Stimulated activated CD8-positive, alpha-beta memory T cell treated with anti-CD3 and anti-CD28 coated beads, Interleukin-4, amount 100 ng/mL, for 24 hours (primary cell): ENCODE measurements at places on chromosomes 4 and X.

GRCh38 chr4:53654300-53654758 lies 63.0 kb upstream of the LNX1 start:
- DNase-seq: no peak

GRCh38 chr4:62144431-62144830 lies 944.3 kb downstream of the ADGRL3 start:
- no peak for DNase-seq

DNA sequence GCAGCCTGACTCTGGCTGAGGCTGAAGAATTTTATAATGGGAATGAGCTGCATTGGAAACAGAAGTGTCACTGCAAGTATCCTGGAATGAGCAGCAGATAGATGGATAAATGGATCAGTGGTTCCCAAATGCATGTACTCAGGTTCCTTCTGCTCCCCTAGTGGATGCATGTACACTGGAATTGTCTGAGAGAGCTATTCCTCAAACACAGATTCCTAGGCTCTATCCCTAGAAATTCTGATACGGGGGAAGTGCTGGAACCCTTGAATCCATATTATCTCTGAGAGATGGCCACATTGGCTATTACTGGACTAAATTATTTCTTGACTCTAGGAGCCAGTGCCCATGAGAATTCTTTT lies 64.8 kb downstream of the TMEM131L start:
- no peak for DNase-seq

DNA sequence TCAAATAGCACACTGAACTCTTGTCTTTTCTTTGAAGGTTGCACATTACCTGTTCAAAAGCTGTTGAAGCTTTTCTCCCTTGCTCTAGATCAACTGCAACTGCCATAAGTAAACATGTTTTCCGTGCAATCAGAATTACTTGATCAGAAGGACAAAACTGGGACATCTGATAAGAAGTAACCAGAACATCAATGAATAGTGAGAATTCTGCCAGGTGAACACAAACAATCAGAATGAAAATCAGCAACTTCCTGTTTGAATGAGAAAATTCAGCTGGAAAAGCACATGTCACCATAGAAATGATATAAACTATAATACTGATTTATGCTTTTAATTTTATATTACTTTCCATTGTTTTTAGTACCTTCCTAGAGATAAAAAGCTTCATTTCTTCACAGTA lies 160.7 kb downstream of the DLG3 start:
- DNase-seq: no peak

DNA sequence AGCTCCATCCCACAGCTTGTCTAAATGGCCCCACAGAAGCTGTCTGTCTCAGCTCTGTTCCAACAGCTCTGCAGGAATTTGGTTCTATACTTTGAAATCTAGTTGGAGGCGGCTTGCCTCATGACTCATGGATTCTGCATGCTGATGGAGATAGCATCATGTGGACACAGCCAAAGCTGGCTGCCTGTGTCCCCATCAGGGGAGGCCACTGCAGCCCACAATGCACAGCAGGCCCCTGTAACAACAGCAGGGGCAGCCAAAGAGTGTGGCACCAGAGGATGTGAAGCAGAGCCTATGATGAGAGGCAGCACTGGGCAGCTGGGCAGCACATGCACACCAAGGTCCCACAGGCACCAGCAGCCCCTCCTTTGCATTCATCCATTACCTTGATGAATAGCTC lies 67.2 kb downstream of the DCAF12L1 start:
- no peak for DNase-seq

- no peak for DNase-seq
These were observed 55.3 kb downstream of the FIP1L1 start for GRCh38 chr4:53432528-53433424.

GRCh38 chrX:13059637-13060499 lies 15.4 kb upstream of the FAM9C start:
- no peak for DNase-seq

- no peak for DNase-seq
These were observed 152.7 kb downstream of the FSTL5 start for GRCh38 chr4:162011089-162011488.

DNA sequence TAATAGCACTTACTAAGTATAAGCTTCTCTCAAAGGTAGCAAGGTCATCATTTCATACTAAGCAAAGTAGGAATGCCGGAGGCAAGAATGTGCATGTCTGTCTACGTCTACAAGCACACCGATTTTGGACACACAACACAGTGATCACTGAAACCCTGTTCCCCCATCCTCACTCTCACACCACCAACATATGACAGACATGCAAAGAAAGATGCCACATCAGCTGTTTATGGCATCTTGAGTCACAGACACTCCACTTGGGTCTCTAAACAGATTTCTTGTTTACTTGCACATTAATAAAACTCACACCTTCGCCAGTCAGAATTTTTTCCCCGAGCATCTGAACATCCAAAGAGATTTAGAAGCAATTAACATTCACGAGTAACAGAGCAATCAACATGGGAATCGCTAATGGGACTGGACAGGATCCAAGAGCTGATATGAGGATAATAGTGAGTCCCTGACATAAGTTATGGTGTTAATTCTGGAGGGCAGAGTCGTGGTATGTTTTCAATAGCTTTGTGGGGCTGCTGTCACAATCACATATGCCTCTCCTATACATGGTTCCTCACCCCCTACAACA lies 324.1 kb downstream of the DHX15 start:
- no peak for DNase-seq

- DNase-seq: no peak
These were observed 4.6 kb downstream of the SLC38A5 start for GRCh38 chrX:48465336-48465933.

DNA sequence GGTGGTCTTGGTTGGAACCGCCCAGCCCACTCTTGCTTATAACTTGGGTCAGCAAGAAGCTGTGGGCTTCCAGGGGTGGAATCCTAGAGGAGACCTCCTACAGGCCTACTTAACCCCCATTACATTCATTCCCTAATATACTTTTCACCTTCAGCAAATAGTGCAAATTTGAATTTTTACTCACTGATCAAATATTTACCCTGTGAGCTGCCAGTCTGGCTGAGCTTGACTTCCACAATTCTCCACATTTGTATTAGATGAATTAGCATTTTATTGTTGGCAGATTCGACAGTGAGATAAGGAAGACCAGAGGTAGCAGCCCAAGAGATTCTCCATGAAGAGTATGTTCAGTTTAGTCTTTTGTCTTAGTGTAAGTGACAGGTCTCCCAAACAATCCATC lies 199.6 kb downstream of the BCOR start:
- no peak for DNase-seq
